Naive thymus-derived CD8-positive, alpha-beta T cell (primary cell): ENCODE measurements at places on chromosomes 13 and 19.
A peak's percentile ranks its signal among the peaks of the same experiment; 100 is the strongest.

DNA sequence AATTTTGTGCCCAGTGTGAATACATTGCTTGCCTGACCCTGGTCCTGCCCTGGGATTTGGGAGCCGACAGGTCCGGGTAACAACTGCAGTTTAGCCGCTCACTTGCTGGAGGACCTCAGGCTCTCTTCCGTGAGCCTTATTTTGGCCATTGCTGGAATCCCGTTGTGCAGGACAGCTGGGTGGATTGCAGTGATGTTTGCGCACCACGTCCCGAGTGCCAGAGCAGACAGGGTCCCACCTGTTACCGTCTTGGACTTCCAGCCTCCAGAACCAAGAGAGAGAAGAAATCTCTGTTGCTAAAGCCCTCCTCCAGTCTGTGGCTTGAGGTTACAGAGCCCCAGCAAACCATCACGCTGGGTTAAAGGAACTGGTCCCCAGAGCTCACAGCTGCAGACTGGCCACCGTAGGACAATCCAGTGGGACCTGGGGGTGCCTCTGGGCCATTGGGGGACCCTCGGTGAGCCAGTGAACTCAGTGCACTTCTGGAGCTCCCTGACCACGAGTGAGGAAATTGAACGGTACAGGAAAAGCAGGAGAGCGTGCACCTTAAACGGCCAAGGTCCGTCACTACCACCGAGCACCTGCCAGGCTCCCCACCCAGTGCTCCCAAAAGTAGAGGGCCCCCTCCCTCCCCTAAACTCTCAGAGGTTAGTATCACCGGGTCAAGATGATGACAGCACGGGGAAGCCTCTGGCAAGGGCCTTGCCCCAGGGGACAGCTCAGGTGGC, 92.9 kb downstream of the GNG7 start:
- DNase-seq = no peak

- no peak for DNase-seq
Observed at GRCh38 chr13:59991395-59991794, 172.3 kb downstream of the DIAPH3 start.

- DNase-seq = no peak
Observed at GRCh38 chr19:34818270-34818669, 45.3 kb upstream of the ZNF599 start.

DNA sequence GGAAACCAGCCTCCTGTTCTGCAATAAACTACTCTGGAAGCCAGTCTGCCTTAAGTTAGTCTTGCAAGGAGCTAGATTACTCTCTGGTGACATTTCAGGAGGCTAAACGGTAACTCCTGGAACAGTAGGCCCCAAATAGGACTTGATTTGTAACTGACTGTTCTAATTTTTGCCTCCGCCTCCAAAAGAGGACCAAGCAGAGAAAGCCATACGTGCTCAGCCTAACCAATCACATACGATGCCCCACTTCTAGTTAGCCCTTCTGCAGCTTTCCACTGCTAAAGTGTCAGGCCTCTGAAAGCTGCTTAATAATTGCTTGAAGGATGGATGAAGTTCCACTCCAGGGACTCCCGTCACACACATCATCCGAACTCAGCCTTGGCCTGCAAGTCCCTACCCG, 744 bp downstream of the ZNF805 start:
- DNase-seq = no peak

DNA sequence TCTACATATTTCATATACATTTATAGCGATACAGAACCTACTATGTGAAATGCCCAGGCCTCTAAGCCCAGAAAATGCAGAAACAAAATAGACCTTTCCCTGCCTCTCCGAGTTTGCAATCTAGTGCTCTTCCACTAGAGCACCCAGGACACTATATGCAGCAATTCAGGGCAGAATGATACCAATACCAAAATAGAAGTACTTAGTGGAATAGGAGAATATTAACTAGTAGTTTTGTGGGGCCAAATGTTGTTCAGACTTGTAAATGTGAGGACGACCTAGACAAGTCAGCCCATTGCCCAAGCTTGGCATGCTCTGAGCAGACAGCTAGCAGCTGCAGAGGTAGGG, 35.8 kb upstream of the FLT1 start:
- no peak for DNase-seq

- no peak for DNase-seq
Observed at GRCh38 chr13:110628477-110628793, 13.1 kb downstream of the NAXD start.

- no peak for DNase-seq
Observed at GRCh38 chr13:111411151-111411858, 90.9 kb downstream of the TEX29 start.

DNA sequence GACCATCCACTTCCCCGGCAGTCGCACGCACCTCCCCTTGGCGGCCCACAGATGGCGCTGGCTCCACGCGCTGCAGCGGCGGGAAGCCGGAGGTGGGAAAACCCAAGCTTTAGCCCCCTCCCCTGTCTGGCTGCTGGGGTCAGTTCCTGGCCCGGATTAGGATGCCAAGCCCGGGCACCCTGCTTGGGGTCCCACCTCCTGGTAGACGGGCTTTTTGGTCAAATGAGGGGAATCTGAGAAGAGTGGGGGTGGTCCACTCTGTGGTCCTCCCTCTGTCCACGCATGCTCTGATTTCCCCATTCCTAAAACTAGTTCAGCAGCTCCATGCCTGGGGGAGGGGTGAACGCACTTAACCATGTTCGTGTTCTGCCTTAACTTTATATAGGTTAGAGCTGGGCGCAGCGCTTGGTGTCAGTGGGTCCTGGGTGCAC, 8.1 kb upstream of the ADGRE2 start:
- DNase-seq = peak; percentile 13

- DNase-seq = peak; percentile 40
Observed at GRCh38 chr19:294946-295686, 3.9 kb upstream of the PLPP2 start.

- DNase-seq = no peak
Observed at GRCh38 chr13:32496599-32497160, 41.9 kb downstream of the N4BP2L2 start.

DNA sequence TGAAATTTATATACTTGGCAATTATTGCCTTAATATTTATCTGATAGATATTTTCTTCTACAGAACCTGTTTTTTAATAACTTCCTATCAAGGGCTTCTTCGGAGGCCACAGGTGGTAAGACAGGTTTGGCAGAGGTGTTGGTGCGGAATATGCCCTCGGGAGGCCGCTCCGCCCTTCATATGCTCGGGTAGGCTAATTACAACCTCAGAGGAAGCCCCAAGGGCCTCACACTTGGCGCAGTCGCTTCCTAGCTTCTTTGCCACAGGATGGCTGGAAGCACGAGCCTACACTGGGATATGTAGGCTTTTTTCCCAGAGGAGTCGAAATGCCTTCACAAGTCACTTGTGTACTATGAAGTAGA, 68.8 kb downstream of the LMO7 start:
- DNase-seq = no peak

DNA sequence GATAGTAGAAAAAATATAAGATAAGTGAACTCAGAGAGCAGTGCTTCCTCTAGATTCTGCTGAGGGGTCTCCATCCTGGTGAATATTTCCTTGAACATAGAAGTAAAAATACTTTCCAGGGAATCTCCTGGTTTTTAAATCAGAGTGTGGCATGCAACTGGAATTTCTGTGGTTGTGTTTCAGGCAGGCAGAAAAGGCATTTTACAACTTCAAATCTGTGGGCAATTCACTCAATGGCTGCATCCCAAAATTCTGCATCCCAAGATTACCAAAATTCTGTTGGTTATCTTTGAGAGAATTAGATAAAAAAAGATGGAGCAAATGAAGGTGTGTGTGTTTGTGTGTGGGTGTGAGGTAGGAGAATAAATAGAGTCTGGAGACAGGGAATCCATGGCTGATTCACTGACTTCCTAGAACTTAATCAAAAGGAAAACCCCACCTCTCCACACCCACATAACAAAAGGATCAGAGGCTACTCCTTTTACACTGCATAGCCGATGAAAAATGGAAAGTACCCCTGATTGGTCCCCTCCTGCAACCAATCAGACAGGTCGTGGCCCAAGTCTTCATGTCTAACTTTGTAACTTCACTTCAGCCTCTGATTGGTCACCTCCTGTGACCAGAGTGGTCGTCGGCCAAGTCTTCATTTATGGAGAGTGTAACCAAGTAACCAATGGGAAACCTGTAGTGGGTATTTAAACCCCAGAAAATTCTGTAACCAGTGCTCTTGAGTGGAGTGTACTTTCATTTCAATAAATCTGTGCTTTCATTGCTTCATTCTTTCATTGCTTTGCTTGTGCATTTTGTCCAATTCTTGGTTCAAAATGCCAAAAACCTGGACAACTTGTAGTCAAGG, 112.8 kb downstream of the DLEU7 start:
- DNase-seq = no peak

DNA sequence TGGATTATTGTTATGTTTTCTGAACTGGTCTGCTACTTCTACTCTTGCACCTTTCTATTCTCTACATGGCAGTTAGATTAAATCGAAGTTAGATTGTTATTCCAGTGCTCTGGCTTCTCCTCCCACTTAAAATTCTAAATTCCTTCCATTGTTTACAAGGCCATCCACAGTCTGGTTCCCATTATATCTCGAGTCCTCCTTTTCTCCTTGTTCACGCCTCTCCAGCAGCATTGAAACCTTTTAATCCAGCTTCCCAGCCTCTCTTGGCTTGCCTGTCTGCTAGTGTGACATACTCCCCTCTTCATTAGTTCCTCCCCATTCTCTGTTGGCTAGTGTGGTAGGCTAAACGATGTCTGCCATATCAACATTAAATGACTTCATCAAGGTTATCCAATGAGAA, 54.5 kb downstream of the DNAJC15 start:
- DNase-seq = no peak

- no peak for DNase-seq
Observed at GRCh38 chr13:78228940-78229339, 310.3 kb upstream of the EDNRB start.

- DNase-seq = no peak
Observed at GRCh38 chr13:37382146-37382545, 216.4 kb downstream of the POSTN start.

DNA sequence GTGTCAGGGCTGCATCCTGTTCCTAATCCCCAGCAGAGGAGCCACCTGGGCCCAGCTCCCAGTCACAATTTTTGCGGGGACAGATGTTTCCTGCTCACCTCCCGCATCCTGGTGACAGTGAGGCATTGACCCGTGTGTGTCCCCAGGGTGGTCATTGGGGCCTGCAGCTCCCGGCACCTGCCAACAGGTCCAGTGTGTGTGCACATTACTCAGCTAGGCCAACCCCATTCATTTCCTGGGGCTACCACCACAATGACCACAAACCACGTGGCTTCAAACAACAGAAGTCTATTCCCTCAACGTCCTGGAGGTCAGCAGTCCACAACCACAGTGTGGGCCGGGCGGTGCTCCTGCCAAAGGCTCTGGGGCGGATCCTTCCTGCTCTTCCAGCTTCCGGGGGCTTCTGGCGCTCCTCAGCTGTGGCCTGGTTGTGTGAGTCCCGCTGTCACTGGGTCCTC, 11.9 kb upstream of the F2RL3 start:
- DNase-seq = no peak

- DNase-seq = no peak
Observed at GRCh38 chr13:73465617-73465971, 406.8 kb downstream of the KLF5 start.

GRCh38 chr19:41166944-41167804, 25.8 kb upstream of the CYP2S1 start:
- DNase-seq = no peak

- DNase-seq = no peak
Observed at GRCh38 chr13:51723529-51723928, 80.4 kb downstream of the DHRS12 start.

DNA sequence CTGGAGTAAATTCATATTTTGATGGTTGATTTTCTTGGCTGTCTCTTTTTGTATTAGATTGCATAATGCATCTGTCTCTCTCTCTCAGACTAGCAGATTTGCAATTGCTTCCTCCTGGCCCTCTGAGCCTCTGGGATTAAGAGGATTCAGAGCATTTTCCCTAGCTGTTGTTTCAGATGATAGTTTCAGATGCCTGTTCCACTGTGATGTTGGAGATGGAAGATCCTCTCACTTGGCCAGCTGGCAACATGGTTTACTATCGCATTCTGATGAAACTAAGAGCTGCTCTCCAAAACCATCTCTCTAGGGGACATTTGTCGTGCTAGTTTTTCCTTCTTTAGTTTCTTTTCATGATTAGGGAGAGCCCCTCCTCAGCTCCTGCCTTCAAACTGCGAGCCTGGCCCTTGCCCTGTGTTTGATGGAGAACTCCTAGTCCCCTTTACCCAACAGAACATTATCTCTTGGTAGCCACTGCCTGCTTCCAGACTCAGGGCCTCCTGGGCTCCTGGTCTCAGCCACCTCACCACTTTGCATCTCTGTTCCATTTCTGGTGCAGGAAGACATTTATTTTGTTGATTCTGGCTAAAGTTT, 244.6 kb downstream of the B3GLCT start:
- DNase-seq = no peak

GRCh38 chr19:10670876-10671804, 17.0 kb downstream of the ILF3 start:
- DNase-seq = no peak

GRCh38 chr13:48510698-48511097, 22.2 kb downstream of the RCBTB2 start:
- no peak for DNase-seq

GRCh38 chr19:19661675-19662251, 1.7 kb downstream of the ATP13A1 start:
- no peak for DNase-seq

GRCh38 chr13:66558506-66558905, 671.6 kb downstream of the PCDH9 start:
- no peak for DNase-seq

- DNase-seq = no peak
Observed at GRCh38 chr13:32629866-32630265, 43.6 kb downstream of the PDS5B start.

DNA sequence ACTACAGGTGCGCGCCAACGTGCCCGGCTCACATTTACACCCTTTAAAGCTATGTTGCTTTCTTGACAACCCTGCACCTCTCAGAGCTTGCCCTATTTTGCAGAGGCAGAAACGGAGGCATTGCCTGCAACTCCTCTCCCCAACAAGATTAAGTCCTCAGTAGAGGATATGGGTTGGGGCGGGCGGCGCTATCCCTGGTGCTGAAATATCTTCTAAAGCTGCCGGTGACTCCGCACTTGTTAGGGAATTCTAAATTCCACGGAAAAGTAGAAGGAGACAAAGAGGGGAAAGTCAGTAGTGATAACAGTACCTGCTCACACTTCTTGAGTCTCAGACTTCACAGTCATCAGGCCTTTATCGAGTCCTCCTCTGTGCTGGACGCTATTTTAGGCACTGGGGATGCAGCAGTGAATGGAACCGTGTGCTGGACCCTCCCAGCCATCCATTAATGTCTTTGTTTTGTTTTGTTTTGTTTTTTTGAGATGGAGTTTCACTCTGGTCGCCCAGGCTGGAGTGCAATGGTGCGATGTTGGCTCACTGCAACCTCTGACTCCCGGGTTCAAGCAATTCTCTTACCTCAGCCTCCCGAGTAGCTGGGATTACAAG, 18.0 kb downstream of the SLC5A5 start:
- no peak for DNase-seq
